ENCODE measurements at places on chromosomes 12 and 14. TPM values are rescaled to one million over a fixed set of nuclear protein-coding genes. Genes with fewer than 3 reads are reported as not detected.
A peak's percentile ranks its signal among the peaks of the same experiment; 100 is the strongest.

GRCh38 chr14:71525663-71526221 lies 406.5 kb upstream of the RGS6 start:
- no peak overlapping the region for H3K27ac ChIP-seq
- H3K4me3 ChIP-seq: no peak overlapping the region
- DNase-seq: no peak
- H3K36me3 ChIP-seq: peaks cover 10% of the 10 kb centered on the region

- no peak for DNase-seq
- no peaks in the 10 kb centered on the region for H3K36me3 ChIP-seq
These were observed 22.5 kb upstream of the AKAP6 start for GRCh38 chr14:32306549-32306948.

GRCh38 chr12:2668816-2669215 lies 126.0 kb upstream of the FKBP4 start:
- H3K4me1 ChIP-seq: no peaks in the 10 kb centered on the region
- no peak overlapping the region for H3K4me3 ChIP-seq
- H3K27me3 ChIP-seq: no peaks in the 10 kb centered on the region
- no peak for DNase-seq

KIF26A gene
- not detected for polyA plus RNA-seq

P3H3 gene
- not detected for polyA plus RNA-seq

ENDOU gene
- polyA plus RNA-seq: 0.40 TPM

DNA sequence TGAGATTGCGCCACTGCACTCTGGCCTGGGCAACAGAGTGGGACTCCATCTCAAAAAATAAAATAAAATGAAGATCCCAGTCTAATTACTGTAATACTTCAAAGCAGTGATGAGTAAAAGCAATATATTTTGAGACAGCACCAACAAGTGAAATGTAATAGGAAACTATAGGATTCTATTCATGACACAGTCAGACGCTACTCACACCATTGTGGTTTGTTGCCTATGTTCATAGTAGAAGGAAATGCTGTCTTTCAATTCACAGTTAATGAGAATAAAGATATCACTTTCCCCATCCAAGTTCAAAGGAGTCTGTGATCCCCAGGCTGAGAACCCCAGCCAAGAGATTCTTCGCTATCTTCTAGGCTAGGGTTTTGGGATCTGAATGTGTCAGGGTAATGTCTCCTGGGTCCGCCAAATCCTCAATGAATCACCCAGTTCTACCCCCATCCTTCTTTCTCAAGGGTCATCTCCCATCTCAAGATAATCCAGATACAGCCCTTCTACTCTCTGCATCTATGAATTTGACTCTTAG lies 16.6 kb upstream of the DTX1 start:
- DNase-seq: peak; percentile 49
- H3K4me1 ChIP-seq: peaks cover 46% of the 10 kb centered on the region
- no peaks in the 10 kb centered on the region for H3K27me3 ChIP-seq
- H3K27ac ChIP-seq: peak overlapping the region; percentile 83
- H3K4me3 ChIP-seq: no peak overlapping the region
- H3K36me3 ChIP-seq: no peaks in the 10 kb centered on the region

GRCh38 chr12:77577791-77578190 lies 252.9 kb upstream of the NAV3 start:
- H3K4me3 ChIP-seq: no peak overlapping the region
- no peaks in the 10 kb centered on the region for H3K27me3 ChIP-seq
- H3K36me3 ChIP-seq: no peaks in the 10 kb centered on the region
- H3K4me1 ChIP-seq: no peaks in the 10 kb centered on the region

GRCh38 chr14:76473481-76474263 lies 97.7 kb downstream of the ESRRB start:
- H3K4me1 ChIP-seq: no peaks in the 10 kb centered on the region
- H3K36me3 ChIP-seq: no peaks in the 10 kb centered on the region
- H3K27ac ChIP-seq: no peak overlapping the region
- H3K4me3 ChIP-seq: peak overlapping the region; percentile 12
- no peaks in the 10 kb centered on the region for H3K27me3 ChIP-seq

DNA sequence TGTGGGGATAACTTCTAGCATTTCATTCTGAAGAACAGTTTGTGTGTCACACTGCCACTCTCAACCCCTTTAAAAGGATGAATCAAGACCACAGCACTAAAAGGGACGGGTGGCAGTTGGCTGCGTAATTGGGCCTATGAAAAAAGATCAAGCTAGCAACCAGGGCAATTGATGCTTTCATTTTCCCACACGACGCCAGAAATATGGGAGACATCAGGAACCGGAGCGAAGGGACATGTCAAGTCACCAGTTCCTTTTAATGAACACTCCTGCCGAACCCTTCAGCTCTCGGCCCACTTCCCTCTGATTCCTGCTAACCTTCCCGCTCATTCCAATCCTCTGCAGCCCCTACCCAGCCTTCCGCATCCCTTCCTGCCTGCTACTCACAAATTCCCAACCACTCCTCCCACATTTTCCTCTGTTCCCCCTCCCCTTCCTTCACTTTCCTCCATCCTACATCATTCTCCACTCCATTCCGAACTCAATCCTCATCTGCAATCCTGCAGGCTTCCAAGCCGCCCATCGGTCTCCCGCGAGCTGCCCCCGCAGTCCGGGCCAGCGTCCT lies 753 bp downstream of the CSRNP2 start:
- H3K36me3 ChIP-seq: no peaks in the 10 kb centered on the region
- H3K27me3 ChIP-seq: no peaks in the 10 kb centered on the region
- no peak overlapping the region for H3K27ac ChIP-seq
- H3K4me3 ChIP-seq: peak overlapping the region; percentile 74
- peak; percentile 2 for DNase-seq

GRCh38 chr14:105144666-105145380 lies 23.8 kb downstream of the JAG2 start:
- no peak overlapping the region for H3K4me3 ChIP-seq
- DNase-seq: no peak
- no peaks in the 10 kb centered on the region for H3K27me3 ChIP-seq
- no peak overlapping the region for H3K27ac ChIP-seq
- no peaks in the 10 kb centered on the region for H3K36me3 ChIP-seq
- no peaks in the 10 kb centered on the region for H3K4me1 ChIP-seq

CCDC92 gene
- polyA plus RNA-seq: 4.4 TPM

TMPRSS12 gene
- polyA plus RNA-seq: not detected

M6PR gene
- polyA plus RNA-seq: 285 TPM

DNA sequence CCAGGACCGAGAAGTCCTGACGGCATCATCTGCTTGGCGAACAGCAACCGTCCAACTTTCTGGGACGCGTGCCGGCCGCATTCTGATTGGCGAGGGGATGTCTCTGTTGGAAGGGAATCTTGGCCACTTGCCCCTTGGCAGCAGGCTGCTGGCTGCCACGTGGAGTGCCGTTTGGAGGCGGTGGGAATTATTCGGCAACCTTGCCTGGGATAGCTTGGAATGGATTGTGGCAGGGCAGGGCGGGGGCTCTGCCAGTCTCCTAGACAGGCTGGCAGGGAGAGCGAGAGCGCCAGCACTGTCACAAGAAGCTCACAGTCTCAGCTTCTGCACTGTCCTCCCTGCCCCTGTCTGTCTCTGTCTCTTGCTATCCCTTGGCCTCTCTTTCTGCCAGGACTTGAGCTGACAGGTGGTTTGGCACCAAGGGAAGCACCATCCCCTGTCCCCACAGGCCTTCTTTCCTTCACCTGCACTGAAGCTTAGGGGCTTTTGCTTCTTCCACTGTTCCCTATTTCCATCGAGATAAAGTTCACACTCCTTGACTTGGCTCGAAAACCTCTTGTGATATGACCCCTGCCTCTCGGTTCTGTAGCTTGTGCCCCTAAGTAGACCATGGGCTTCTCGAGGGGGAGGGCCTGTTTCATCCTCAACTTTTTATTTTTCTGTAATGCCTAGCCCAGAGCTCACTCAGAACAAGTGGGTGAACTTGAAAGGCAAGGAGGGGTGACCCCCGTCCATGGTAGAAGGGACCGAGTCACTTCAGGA lies 201.9 kb downstream of the PHETA1 start:
- H3K27me3 ChIP-seq: no peaks in the 10 kb centered on the region
- no peak overlapping the region for H3K27ac ChIP-seq
- H3K4me1 ChIP-seq: peaks cover 31% of the 10 kb centered on the region

GRCh38 chr12:13144266-13144828 lies 40.9 kb upstream of the GSG1 start:
- DNase-seq: peak; percentile 33
- H3K4me1 ChIP-seq: peaks cover 24% of the 10 kb centered on the region
- H3K4me3 ChIP-seq: peak overlapping the region; percentile 18
- no peaks in the 10 kb centered on the region for H3K36me3 ChIP-seq
- no peaks in the 10 kb centered on the region for H3K27me3 ChIP-seq

BCL2L2 gene
- polyA plus RNA-seq: 1.4 TPM

- peaks cover 100% of the 10 kb centered on the region for H3K36me3 ChIP-seq
- no peak overlapping the region for H3K4me3 ChIP-seq
These were observed 55.9 kb upstream of the GPR68 start for GRCh38 chr14:91300283-91300895.

GRCh38 chr14:104442107-104442551 lies 137.4 kb upstream of the C14orf180 start:
- no peaks in the 10 kb centered on the region for H3K27me3 ChIP-seq
- no peaks in the 10 kb centered on the region for H3K4me1 ChIP-seq
- no peaks in the 10 kb centered on the region for H3K36me3 ChIP-seq
- no peak overlapping the region for H3K27ac ChIP-seq
- H3K4me3 ChIP-seq: no peak overlapping the region

DNA sequence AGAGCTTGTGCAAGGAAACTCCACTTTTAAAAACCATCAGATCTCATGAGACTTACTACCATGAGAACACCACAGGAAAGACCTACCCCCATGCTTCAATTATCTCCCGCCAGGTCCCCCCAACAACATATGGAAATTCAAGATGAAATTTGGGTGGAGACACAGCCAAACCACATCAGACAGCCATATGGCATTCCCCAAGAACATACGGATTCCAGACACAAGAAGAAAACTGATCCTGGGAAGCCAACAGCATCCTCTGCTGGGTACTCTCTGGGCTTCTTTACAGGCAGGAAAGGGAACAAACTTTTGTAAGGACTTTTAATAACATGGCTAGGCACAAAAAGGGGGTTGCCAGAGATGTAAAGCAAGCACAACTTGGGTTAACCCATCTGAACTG lies 127.2 kb downstream of the TMEM132C start:
- no peaks in the 10 kb centered on the region for H3K36me3 ChIP-seq
- no peak overlapping the region for H3K4me3 ChIP-seq
- H3K27ac ChIP-seq: no peak overlapping the region
- no peaks in the 10 kb centered on the region for H3K27me3 ChIP-seq

- no peaks in the 10 kb centered on the region for H3K36me3 ChIP-seq
- H3K4me1 ChIP-seq: no peaks in the 10 kb centered on the region
- peak; percentile 39 for DNase-seq
- no peaks in the 10 kb centered on the region for H3K27me3 ChIP-seq
- H3K27ac ChIP-seq: no peak overlapping the region
These were observed 34.3 kb upstream of the SLC38A1 start for GRCh38 chr12:46303039-46303666.

DNA sequence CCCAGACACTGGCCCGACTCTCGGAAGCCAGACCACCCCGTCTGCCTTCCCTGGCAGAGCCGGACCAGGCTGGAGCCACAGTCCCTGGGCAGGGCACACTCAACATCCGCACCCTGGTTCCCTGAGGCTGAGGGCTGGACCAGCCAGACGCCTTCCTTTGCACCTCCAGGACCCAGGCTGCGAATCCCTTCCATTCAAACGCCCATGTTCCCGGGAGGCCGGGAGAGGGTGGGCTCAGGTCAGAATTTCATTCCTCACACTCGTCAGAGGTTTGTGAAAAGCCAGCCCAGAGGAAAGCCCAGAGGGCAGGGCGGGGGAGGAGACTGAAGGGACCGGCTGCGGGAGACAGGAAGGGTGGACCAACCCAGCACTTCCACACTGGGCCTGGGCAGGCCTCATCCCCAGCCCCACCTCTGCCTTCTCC lies 58.7 kb downstream of the LRRC74A start:
- no peak for DNase-seq
- H3K36me3 ChIP-seq: no peaks in the 10 kb centered on the region

DNA sequence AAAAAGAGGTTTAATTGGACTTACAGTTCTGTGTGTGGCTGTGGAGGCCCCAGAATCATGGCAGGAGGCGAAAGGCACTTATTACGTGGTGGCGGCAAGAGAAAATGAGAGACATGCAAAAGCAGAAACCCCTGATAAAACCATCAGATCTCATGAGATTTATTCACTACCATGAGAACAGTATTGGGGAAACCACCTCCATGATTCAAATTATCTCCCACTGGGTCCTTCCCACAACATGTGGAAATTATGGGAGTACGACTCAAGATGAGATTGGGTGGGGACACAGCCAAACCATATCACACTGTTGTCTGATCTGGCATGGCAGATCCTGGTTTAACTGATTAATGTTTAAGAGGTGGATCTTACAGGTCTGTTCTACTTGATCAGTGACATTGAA lies 5.6 kb downstream of the DDX47 start:
- H3K36me3 ChIP-seq: peaks cover 63% of the 10 kb centered on the region
- H3K27me3 ChIP-seq: no peaks in the 10 kb centered on the region
- H3K4me1 ChIP-seq: peaks cover 14% of the 10 kb centered on the region
- H3K27ac ChIP-seq: no peak overlapping the region
- no peak for DNase-seq

- peaks cover 12% of the 10 kb centered on the region for H3K4me1 ChIP-seq
- no peak for DNase-seq
- no peak overlapping the region for H3K4me3 ChIP-seq
- no peaks in the 10 kb centered on the region for H3K27me3 ChIP-seq
- peak overlapping the region; percentile 23 for H3K27ac ChIP-seq
These were observed 21.3 kb downstream of the SCAF11 start for GRCh38 chr12:45969084-45969483.

KLRK1 gene
- polyA plus RNA-seq: 1.3 TPM

DNA sequence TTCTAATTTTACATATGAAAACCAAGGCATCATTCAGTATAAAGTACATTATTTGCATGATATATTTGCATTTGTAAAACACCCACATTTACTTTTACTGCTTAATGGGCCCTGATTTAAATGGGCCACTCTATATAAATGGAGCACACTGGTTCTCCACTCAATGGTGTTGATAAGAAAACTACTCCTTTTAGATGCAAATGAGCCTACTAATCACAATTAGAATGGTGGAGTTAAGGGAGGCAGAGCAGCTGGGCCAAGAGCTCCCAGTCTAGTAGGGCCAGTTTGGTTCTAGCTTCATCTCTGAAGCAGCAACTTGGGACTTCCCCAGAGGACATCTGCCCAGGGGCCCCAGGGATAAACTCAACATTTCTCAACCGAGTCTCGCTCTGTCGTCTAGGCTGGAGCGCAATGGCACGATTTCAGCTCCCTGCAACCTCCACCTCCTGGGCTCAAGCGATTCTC lies 120.7 kb downstream of the FOXN3 start:
- H3K4me3 ChIP-seq: no peak overlapping the region
- no peak for DNase-seq
- no peaks in the 10 kb centered on the region for H3K4me1 ChIP-seq
- peaks cover 38% of the 10 kb centered on the region for H3K36me3 ChIP-seq
